ENCODE measurements at places on chromosomes 1 and 21.

DNA sequence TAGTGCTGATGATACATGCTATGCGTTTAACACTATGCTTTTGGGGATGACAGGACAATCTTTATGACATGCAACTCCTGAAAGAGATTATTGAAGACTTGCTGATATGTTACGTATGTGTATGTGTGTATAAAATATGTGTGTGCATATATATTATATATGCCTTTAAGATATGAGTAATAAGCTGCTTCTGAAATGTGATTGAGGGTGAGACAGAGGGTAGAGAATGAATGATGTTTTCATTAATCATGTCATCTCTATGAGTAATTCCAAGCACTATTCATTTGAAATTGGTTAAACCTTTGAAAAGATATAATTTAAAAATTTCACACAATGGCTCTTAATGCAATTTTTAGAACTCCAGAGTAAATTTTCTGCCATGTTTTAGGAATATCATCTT is 5.8 kb downstream of the BCL9 start:
- no peak for DNase-seq

DNA sequence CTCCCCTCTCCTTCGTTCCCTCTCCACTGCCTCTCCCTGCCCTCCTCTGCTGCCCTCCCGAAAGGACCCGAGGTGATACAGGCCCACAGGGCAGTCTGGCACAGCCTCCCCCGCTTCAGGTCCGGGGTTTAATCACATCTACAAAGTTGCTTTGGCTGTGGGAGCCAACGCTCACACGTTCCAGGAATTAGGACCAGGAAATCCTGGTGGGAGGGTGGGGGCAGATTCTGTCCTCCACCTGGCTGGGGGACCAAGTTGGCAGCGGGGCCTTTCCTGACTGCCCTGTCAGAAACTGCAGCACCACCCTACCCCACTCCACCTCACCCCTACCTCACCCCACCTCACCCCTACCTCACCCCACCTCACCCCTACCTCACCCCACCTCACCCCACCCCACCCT is 95.1 kb downstream of the WDR4 start:
- no peak for DNase-seq

DNA sequence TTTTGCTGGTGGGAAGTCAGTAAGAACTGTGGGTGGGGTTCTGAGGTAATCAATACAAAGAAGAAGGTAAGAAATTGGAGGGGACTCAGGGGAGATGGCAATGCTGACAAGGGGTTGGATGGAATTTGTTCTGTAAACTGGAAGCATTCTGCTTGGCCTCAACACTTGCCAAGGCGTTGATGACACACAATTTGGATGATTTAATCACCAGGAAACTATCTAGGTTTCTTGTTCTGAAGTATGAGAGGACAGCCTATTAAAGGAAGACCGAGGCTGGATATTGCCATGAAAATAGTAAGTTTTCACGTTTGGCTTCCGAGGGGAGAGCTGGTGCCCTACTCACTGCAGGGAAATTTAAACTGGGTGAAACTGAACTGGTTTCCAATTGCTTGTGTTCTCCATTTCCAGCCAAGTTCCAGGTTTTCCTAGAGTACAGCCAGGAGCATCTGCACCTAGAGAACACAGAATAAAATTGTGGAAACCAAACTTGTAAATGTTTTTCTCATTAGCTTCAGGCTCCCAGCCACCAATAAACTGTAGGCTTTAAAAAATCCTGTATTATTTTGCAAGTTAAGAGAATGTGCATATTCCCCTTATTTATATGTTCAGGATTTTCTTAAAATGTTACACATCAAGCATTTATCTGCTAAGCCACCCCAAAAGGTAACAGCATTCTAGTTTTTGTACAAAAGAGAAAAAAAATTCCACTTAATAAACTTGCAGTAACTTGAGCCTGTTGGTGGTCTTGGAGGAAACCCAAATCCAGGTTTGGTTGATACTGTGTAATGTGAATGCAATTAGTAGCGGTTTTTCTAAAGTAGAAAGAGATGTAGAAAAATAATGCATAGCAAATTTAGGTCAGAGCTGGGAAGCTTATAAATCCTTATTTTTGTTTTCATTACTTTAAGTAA is 53.8 kb downstream of the ROR1 start:
- DNase-seq: no peak

DNA sequence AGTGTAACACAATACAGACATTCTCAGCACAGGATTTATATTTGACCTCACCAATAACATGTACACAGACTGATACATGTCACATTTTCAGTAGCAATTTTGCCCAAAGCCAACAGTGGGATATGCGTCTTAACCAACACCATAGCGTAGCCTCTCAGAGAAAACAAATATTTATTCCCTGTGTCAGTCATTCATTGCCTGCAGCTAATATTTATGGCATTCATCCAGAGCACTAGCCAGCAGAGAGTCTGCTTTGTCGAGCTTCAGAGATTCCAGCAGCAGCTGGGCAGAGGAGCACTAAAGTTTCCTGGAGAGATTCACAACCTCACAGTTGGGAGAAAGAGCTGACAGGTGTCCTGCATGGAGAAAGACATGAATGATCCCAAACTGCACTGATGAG is 400.7 kb upstream of the DAB1 start:
- no peak for DNase-seq

DNA sequence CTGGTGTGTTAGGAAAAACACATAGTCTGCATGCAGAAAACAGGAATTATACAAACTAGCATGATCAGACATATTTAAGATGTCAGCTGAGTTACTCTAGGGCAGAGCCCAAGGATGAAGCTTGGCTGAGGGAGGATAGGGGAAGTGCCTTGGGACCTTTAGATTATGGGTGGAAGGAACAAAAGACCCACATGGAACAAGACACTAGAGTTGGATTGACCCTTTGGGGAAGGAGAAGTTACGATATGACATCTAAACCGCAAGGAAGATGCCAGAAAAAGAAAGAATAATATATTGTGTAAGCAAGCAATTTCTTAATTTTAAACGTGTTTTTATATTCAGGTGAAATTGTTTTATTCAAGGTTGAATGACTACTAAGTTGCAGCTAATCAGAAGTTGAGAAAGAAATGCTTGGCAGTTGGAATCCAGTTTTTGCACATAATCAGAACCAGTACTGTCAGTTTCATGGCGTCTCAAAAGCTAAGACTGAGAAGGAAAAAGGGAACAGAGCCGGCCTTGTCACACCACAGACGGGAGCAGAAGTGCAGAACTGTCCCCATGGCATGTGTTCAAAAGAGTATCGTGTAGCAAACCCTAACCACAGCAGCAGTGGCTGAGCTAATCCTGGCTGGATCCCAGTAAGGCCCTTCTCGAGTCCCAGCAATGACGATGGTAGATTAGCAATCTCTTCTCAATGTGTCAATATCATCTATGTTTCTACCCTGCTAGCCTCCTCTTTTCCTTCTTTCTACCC is 31.2 kb upstream of the IFNAR2 start:
- DNase-seq: no peak

- DNase-seq: no peak
Observed at GRCh38 chr1:98049370-98050135, 128.7 kb upstream of the DPYD start.

DNA sequence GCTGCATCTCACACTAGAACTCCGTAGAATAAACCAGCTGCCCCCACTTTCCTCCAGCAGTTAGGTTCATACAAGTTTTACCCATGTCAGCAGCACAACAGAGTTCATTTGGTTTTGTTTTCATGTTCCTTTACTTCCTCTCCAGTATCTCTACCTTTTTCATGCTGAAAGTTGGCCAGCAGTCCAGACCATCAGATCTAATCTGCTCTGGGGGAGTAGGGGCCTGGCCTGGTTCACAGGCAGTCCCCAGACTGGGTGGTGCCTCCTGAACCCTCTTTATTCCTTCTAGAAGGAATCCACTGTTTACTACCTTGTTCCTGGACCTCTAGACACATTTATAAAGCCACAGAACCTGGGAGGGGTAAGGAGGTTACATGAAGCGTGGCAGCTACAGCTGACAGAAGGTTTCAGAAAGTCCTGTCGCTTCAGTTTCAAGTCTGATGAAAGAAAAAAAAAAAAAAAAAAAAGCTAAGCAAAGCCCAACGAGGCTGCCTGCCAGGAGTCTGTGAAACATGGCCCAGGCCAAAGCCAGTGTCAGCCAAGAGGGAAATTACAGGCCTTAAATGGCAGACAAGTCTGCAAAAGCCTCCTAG is 184.6 kb upstream of the JUN start:
- DNase-seq: no peak

GRCh38 chr1:60581455-60582220 is 500.7 kb upstream of the NFIA start:
- no peak for DNase-seq

GRCh38 chr1:204846546-204846945 is 24.1 kb upstream of the NFASC start:
- no peak for DNase-seq

DNA sequence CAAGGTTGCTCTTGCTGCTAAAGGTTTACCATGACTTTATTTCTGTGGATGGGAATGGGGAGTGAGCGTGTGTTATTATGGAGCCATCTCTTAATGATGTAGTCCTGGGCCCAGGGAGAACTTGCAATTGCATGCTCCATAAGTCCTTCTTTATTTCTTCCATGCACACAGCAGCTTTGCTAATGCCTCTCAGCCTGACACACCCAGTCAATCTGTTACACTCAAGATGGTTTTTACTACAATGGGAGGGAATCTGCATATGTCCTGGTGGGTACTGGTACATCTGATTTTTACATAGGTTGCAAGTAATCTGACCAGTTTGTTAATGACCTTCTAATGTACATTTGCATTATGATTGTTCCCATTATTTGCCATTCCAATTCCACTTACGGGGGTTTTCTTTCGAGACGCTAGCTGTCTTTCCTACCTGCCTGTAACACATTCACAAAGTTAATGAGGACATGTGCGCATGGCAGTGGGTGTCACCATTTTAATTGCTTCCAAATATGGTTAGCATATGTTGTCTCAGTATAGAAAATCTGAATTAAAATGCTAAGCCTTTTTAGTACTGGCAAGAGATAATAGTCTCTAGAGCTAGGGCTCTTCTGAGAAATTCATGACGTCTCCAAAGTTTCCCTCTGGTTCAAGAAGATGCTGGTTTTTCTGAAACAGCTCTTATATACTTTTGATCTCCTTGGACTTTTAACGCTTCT is 188.2 kb downstream of the GRIK1 start:
- DNase-seq: no peak

DNA sequence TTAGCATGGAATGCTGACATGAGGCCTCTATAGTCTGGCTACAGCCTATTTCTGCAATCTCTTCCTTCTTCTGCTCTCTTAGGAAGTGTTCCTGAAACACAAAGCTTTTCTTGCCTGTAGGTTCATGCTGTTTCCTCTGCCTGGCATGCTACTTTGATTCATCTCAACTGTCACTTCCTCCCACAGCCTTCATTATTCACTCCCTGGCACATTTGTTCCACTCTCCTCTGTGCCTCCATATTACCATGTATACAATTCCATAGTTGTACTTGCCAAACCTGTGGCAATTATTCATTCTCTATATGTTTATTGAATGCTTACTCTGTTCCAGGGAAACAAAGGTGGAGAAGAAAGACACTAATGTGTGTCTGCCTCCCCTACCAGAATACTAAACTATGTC is 210.2 kb downstream of the LRRC7 start:
- no peak for DNase-seq

DNA sequence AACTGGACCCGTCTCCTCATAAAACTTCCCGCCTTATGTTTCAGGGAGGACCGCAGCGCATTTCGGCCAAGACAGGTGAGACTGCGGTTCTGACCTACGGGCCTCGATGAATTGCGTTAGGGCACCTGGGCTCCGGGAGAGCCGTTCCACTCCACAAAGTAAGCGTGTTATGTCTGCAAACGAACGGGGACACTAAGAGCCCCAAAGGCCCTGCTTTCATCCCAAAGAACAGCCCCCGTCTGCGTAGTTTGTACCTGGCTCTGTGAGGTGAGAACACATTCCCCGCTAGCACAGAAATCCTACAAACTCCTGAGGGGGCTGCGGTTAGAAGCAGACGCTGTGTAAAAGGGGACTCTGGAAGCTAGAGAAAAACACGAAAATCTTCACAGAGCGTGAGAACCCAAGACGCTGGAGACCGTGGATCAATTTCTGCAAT is 41.6 kb upstream of the PPIAL4F start:
- DNase-seq: no peak

GRCh38 chr1:35832276-35832905 is 24.6 kb downstream of the AGO4 start:
- no peak for DNase-seq

DNA sequence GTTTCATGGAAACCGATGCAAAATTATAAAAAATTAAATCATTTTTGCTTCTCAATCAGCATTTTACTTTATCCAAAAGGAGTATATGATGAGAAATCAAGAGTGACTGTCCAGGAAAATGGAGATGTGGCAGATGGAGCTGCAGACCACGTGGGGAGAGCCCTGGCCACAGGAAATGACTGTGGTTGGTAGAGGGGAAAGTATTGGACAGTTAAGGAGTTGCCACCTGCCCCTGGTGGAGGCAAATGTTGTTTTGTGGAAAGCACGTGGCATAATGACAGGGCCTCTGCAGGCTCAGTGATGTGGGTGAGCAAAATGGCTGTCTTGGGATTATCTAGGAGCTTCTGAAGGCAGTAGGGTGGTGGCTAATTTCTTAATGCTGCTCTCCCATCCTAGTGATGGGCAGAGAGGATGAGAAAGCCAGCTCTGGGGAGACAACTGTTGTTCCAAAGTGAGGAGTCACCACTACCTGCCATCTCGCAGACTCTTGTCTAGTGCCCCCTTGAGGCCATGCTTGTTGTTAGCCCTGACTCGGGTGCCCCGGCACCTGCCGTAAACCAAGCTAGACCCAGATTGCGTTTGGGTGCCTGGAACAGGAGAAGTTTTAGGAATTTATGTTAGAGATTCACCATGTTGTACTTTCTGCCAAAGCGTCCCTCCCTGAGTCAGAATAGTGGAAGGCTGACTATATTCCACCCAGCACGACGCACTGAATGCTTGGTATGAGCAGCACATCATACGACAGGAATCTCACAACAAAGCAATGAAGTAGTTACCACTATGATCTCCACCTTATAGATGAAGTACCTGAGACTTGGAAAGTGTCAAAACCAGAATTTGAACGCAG is 144.0 kb downstream of the ROR1 start:
- no peak for DNase-seq

DNA sequence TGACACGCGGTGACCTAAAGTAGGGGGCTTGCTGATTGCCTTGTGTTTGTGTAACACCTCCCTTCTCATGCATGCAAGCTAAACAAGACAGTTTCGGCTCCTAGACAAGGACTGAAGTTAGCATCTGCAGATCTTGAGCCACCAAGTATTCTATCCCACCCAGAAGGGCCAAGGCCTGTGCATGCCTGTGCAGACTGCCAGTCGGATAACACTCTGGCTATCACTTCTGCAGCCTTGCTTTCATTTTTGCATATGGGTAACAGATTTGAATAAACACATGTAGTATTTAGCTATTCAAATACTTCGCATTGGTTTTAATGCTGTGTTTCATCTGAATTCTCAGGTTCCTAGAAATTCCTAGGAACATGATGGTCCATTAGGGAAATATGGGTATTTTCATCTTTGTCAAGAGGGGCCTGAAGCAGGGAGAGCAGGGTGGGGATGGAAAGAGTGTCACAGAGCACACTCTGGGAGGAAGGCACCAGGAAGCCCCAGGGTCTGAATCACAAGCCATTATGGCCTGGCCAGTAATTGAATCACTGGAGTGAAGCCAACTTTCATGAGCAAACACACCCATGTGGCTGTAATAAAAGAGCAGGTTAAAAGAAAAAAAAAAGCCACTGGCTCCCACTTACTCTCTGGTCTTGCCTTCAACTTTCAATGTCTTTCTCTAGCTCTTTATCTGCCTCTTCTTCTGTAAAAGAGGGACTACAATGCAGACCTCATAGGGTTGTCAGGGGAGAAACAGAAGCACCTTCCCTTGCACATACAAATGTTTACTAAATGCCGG is 28.3 kb downstream of the GADD45A start:
- no peak for DNase-seq
